ENCODE measurements at places on chromosomes 11 and 22.

GRCh38 chr11:8203414-8203715, 34.5 kb upstream of the RIC3 start:
- DNase-seq, result no peak

DNA sequence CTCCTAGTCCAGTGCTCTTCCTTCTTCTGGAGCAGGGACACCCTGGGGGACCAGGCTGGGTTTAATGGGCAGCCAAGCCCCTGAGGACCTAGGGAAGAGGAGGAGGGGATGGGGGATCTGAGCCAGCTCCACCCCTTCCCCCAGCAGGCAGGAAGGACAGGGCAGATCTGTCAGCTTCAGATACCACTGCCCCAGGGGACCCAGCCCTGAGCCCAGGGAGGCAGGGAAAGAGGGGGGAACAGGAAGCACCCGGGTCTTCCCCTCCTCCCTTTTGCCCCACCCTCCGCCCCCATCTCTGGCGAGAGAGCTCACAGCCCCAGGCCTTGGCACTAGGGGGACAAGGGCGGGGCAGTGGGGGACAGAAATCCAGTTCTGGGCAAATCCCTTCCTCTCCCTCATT, 11.7 kb upstream of the SOX10 start:
- DNase-seq, result no peak

DNA sequence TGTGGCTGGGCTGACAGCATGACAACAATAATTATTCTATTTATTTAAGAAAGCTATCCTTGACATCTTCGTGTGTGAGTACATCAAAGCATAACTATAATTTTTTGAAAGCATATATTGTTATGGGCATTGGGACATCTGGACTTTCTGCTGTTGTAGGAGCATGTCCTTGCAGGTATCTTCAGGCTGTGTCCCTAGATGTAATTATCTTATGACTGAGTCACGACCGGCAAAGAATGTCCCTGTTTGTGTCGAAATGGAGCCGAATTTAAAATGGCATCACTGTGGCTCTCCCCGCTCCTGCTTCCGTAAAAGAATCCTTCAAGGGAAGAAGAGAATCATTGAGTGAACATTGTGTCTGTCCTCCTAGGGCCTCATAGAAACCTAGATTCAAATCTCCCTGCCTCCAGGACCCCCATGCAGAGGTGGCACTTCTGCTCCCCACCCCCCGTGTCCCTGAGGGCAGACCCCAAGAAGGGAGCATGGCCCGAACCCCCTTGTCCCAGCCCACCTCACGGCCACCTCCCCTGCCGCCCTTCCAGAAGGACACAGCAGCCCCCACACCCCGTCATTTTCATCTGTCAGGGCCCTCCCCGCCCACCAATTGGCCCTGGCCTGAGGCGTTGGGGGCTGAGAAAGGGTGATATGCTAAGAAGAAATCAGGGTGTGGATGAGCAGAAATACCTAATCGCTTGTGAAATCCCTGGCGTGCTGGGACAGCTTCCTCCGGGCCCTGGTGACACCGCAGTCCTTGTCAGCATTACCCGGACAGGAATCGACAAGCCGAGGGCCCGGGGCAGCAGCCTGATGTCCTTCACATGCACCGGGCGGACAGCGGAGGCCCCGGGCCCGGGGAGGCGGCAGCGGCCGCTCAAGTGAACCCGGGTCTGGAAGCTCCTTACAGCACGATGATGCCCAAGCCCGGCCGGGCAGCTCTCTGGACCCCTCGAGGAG, 48.6 kb upstream of the SLC22A12 start:
- no peak for DNase-seq

- no peak for DNase-seq
These were observed 1.6 kb upstream of the DNAJB13 start for GRCh38 chr11:73949246-73949645.

DNA sequence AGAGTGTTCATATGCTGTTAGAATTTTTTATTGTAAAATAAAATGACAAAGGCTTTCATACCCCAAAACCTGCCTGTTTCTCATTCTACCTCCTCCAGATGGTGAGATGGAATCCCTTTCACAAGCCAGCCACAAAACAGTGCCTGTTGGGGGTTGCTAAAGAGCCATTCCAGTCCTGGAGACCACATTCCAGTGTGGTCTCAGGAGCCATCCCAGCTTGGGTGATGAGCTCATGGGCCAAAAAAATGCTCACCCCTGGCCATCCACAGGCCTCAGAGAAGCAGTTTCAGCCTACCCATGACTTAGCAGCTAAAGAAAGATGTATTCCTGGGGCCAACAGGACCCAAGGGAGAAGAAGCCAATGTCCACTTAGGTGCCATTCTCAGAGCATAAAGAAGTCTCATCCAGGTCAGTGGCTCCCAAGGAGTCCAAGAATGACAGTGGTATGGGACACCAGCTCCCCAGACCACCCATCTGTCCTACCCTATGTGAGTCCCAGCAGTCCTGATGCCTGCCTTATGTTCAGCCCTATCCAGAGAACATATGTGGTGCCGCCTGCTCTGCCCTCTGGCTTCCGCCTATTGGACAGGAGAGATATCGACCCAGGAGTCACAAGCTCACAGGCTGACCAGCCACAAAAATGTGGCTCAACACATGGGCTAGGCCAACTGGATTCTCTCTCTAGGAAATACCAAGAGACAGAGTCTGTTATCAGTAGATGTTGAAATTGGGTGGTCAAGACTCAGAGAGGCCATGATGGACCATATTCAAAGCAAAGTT, 26.4 kb downstream of the C11orf91 start:
- no peak for DNase-seq

Data from OCI-M1 (cell line).